ENCODE measurements at places on chromosomes 7 and 10. TPM values are rescaled to one million over a fixed set of nuclear protein-coding genes. Genes with fewer than 3 reads are reported as not detected.

GRCh38 chr10:44465401-44466115 is 80.7 kb upstream of the CXCL12 start:
- no peak for DNase-seq

DNA sequence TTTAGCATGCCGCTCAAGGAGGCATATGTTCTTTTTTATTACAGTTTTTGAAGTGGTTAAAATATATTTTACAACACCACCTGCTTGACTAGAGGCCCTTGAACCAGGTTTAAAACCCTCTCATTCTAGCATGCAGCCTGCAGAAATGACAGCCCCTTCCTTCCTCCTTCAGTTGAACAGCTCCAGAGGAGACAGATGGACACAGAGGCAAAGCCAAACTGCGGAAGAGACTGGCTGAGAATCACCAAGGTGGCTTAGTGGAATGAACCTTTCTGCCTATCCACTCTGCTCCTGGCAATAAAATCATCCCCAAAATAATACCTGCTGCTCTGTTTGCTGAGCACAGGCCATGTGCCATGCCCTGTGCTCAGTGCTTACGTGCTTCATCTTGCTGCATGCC is 23.9 kb upstream of the PLPP4 start:
- DNase-seq, result no peak

GRCh38 chr7:88212918-88213317 is 6.9 kb downstream of the SRI start:
- no peak for DNase-seq

DNA sequence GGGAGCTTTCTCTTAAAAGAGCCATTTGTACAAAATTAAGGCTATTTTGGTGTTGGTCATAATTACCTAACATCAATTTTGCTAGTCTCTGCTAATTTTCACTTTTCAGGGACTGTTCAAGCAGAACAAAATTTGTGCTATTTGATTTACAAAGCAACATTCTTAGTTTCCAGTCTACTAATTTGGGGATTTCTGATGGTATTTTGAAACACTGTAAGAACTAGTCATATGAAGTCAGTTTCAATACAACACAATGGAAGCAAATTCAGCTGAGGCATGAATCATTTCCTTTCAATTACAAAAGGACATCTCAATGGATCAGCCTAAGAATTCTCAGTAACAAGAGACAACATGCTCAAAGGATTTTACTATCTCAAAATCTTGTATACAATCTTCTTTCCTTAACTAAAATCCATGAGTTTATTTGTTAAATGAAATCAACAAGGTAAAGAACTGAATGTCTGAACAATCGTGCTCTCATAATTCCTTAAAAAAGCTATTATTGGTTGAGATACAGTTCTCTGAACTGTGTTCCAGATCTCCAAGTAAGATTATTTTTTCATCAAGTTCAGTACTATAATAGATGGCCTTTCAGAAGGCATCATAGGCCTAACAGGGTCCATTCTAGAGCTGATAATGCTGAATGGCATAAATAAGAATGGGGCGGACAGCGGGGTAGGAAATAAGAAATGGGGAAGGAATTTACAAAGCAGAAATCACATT is 144.6 kb downstream of the NRCAM start:
- DNase-seq, result no peak

DNA sequence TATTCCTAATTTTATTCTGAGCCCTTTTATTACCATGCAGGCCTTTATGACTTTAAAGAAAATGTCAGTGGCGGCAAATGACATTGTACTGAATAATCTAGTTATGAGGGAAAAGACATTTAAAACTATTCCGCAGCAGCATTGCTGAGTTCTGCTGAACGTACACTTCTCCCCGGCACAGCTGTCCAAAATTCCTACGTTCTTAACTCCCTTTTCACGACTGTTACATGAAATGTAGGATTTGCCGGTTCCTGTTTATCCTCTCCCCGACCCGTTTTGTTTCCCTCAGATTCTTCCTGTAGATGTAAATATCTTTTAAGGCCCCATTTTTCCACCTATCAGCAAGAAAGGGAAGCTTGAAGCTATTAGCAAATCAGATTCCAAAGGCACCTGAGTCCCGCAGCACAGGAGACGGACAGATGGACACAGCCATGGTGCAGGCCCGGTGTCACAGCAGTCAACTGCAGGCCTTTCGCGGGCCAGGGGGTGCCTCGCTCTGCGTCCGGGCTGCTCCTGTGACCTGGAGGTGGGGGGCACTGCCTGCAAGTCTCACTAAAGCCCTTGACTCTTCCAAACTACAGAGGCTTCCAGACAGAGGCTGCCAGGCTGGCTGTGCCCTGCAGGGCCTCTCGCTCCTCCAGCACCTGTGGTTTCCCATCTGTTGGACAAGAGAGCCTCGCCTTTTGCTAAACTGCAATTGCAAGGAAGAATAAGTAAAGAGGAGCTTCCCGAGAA is 485.0 kb upstream of the MGMT start:
- no peak for DNase-seq

- no peak for DNase-seq
These were observed 130.8 kb upstream of the HPS1 start for GRCh38 chr10:98577578-98577977.

DNA sequence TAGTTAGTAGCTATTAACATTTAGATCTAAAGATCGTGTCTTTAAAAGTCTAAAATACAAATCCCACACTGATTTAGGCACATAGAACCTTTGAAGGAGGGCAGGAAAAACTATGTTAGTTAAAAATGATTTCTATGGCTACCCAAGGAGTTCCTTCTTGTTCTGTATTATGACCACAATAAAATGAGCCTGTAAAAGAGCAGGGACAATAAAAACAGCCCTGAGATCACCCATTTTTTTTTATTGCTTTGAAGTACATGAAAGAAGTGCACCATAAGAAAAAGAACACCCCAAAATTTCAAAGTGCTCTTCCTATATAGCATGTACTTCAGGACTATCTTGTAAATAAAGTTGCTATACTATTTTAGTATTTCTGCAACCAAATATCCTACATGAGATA is 29.8 kb downstream of the RTKN2 start:
- no peak for DNase-seq

GRCh38 chr7:107201795-107202450 is 33.1 kb downstream of the HBP1 start:
- no peak for DNase-seq

DNA sequence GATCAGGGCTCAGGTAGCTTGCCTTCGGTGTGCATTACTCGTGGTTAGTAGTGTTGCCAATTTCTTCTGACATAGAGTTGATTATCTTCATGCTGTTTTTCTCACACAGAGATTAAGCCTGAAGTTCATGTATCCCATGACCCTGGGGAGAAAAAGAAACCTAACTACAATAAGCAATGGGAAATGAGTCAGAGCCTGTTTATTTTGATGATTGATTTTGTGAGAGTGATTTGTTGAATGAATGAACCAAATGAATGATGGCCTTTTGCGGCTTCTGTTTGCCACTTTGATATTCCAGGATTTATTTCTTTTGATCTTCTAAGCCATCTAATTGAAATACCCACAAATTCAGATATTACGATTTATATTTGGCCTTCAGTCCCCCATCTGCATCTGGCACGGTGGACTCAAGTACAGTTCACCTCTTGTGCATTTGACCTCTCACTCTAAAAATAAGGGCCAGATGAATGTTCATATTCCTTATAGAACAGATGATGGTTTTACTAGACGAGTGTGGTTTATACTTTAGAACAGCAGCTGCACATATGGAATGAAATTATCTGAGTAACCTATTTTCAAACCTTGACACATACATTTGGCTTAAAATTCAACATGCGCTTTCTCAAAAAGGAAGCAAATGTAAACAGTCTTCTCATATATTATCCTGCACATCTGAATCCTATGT is 110.7 kb downstream of the PLCE1 start:
- DNase-seq, result no peak

- DNase-seq, result no peak
These were observed 226.5 kb downstream of the RPS24 start for GRCh38 chr10:78260141-78260540.

- DNase-seq, result no peak
These were observed 147.9 kb upstream of the LYZL1 start for GRCh38 chr10:29140991-29141390.

GRCh38 chr7:52540041-52540440 is 495.4 kb upstream of the POM121L12 start:
- DNase-seq, result no peak

The STEAP1B gene
- total RNA-seq, result 0.28 TPM

The CALCR gene
- total RNA-seq, result not detected

The KIAA1217 gene
- total RNA-seq, result 5.8 TPM

The GRM8 gene
- total RNA-seq, result 0.98 TPM
